ENCODE measurements at places on chromosomes 3 and 15.

DNA sequence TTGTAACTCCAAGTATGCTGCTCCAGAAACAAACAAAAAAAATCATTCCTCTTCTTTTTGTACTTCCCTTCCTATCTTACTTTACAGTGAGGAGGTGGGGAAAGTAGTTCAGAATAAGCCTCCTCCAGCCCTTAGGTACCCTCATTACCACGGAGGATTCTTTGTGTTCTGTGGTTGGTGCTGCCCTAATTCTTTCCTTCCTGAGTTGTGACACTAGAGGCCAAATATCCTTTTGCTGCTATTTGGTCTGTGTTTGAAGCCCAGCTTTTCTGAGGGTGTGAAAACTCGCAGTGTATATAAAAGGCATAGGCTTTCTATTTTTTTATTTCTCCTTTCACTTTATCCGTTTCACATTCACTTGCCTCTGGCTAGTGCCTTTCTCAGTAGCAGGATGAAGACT, 98.2 kb downstream of the HHLA2 start:
- DNase-seq = no peak

- no peak for DNase-seq
Measured at GRCh38 chr3:12430086-12430485, 54.2 kb upstream of the TSEN2 start.

DNA sequence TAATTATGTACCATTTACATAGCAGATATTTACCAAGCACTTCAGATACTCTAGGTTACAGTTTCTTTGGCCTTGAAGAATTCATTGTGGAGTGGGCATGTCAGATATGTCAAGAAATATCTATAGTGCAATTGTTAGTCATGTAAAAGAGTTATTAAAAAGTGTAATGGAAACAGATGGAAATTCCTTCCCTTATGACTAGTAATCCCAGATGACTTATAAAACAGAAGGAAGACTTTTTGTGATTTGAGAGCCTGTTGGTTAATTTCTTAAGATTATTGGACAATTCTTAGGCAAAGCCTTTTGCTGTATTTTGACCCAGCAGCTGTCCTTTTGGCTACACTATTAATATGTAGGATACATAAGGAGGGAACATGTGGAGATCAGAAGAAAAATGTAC, 708.9 kb upstream of the NECTIN3 start:
- no peak for DNase-seq

DNA sequence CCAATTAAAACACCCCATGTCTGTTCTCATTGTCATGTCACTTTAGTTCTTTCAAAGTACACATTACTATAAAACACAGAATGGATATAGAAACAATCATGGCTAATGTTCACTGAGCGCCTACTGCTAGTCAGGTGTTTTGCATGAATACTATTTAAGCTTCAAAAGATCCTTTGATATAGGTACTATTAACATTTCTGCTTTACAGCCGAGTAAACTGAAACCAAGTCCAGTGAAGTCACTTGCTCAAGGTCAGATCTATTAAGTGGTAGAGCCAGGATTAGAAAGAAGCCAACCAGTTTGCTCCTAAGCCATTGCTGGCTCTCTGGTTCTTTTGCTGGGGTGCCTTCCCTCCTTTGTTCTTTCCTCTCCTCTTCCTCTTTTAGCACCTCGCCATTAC, 32.4 kb upstream of the NMNAT3 start:
- DNase-seq = no peak

DNA sequence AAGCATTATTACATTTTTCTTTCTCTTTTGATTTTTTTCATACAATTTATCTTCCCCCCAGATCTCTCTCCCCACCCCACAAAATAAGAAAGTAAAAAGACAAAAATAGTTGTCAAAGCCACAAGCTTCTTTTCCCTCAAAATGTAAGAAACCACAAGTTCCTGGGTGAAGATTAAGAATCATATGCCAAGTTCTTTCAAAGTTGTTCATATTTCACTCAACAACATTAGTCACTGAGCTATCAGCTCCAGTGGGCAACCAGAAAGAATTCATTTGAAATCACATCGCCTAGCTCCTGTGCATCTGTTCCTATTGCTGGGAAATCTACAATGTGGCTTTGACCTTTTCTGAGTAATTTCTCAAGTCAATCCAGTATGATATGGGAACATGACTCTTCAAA, 681.6 kb upstream of the ARPP21 start:
- no peak for DNase-seq

- no peak for DNase-seq
Measured at GRCh38 chr3:10445561-10446175, 59.7 kb downstream of the ATP2B2 start.

- no peak for DNase-seq
Measured at GRCh38 chr3:16114429-16114828, 60.1 kb upstream of the GALNT15 start.

All from T1000 (cell line).